ENCODE measurements at places on chromosomes 5 and 9.

GRCh38 chr9:12718482-12719026 is 25.4 kb downstream of the TYRP1 start:
- no peak for DNase-seq

DNA sequence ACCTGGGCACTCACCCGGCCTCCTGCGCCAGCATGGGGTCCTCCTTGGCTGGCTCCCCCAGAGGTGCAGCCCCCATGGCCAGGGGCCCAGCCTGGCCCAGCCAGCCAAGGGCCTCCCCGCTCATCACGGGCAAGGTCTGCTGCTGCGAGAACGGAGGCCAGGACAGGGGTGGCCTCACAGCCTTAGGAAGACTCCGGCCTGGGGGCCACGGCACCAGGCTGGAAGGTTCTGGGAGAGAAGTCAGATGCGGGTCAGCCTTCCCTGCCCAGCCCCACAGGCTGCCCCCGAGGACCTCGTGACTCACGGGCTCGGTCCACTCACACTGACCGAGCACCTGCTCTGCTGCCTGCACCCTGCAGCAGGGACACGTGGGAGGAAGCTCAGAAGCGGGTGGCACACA is 4.2 kb downstream of the SOHLH1 start:
- no peak for DNase-seq

- DNase-seq, result no peak
Observed at GRCh38 chr9:34891386-34891785, 66.7 kb upstream of the PHF24 start.

- DNase-seq, result no peak
Observed at GRCh38 chr9:38249049-38249448, 143.5 kb upstream of the ALDH1B1 start.

GRCh38 chr9:93304574-93305496 is 120.9 kb downstream of the WNK2 start:
- no peak for DNase-seq

GRCh38 chr9:127734247-127734746 is 797 bp downstream of the TOR2A start:
- DNase-seq, result no peak

DNA sequence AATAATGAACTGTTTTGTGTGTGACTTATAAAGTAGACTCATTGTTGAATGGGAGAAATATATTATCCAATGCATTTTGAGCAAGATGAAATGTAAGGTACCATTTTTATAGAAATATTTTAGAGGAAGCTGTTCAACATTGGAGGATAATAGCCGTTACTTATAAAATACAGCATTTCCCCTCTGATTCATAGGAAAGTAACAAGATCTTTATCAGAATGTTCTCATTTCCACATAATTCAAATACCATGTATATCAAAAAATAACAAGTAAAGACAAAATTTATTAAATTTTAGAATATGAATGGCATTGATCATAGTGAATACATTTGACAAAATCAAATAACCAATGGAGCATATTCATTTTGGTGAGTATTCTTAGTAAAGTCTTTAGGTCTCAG is 346.7 kb upstream of the PTGER4 start:
- DNase-seq, result no peak

- DNase-seq, result no peak
Observed at GRCh38 chr5:89596821-89597220, 713.8 kb upstream of the MEF2C start.

GRCh38 chr9:7144265-7145046 is 386.7 kb downstream of the KDM4C start:
- DNase-seq, result no peak

DNA sequence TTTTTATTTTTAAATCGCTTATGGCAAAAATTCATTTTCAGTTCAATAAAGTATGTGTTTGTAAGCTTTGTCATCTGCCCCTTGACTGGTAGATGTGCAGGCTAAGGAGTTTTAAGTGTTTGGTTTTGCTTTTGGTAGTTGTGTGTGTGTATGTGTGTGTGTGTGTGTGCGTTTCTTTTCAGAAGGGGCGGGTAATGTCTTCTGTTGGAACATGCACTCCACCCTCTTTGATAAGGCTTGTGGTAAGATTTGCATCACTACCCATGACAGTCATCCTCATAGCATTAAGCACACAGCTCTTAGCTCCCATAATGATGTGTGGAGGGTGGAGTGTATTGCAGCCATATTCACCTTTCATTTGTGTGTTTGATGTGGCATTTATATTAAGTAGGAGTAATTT is 92.1 kb upstream of the FSD1L start:
- DNase-seq, result no peak

DNA sequence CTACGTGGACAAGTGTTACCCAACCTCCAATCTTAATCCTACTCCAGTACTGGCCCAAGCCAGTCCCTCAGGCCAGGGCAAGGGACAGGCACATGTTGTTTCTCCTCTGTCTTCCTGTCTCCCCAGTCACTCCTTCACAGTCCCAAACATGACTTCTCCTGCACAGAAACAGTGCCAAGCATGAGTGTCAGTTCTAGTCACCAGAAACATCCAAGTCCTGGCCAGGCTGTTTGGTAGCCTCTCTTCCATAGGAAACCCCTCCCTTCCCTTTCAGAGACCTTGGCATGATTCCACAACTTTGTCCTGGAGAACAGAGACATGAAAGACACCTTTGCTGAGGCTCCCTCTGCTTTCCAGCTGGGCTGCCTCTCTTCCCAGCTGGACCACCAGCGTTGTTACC is 56.2 kb upstream of the SLC2A8 start:
- no peak for DNase-seq

DNA sequence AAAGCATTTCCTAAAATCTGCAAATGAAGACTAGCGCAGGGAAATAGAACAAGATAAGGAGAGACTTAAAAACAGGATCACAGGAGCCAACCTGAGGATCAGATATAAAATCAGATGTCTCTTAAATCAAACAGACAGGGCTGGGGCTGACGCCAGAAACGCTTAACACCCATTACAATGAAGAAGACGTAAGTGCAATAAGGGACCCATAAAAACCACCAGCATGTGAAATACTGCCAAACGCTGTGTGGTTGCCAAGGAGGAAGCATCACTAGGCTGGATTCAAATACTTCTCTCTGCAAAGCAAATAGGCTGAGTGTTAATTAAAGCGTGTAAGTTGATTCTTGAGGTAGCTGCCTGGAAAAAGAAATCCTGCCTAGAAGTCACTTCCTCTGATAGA is 74.4 kb upstream of the ATP10B start:
- no peak for DNase-seq

DNA sequence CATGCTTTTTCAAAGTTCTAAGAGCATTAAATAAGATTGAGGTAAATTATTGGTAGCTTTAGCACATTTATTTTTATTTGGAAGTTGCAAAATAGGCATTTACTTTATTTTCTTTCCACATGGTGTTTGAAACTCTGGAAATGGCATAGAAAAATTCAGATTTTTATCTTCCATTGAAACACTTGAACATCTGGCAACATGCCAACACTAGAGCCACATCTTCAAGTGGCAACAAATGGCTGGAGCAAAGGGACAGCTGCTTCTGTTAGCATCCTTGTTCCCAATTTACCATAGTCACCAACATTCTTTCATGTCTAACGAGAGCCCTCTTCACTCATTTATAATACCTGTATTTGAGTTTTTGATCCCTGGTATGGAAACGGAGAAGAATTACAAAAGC is 539.9 kb downstream of the ZNF608 start:
- no peak for DNase-seq

DNA sequence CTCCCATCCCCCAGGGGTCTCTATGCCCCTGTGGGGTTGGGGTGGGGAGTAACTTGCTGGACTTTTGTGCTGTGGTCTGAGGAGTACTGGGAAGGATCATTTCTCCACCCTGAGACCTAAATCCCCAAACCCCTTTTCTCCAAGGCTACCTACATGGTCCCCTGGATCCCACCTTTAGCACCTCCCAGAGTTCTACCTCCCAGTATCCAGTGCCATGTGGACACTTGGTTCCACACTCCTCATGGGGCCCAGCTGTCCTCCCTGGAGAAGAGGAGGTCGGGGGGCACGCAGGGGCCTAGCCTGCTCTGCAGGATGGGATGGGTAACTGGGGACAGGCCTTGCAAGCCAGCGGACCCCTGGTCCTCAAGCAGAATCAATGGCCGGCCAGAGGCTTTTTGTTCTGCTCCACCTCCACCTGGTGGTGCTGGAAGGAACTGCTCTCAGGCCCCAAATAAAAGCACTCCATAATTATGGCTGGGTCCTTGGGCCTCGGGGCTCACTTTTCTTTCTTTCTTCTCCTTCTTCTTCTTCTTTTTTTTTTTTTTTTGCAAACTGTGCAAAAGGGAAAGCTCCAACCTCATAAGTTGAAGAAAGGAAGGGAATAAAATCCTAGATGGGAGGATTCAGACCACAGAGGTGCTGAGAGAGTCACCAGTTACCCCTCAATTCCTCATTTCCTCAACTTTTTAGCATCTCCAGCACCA is 68.4 kb downstream of the PSD2 start:
- peak; percentile 33 for DNase-seq

GRCh38 chr5:135594416-135594960 is 15.7 kb upstream of the CXCL14 start:
- DNase-seq, result no peak

GRCh38 chr9:79630521-79631403 is 59.0 kb downstream of the TLE4 start:
- DNase-seq, result no peak

DNA sequence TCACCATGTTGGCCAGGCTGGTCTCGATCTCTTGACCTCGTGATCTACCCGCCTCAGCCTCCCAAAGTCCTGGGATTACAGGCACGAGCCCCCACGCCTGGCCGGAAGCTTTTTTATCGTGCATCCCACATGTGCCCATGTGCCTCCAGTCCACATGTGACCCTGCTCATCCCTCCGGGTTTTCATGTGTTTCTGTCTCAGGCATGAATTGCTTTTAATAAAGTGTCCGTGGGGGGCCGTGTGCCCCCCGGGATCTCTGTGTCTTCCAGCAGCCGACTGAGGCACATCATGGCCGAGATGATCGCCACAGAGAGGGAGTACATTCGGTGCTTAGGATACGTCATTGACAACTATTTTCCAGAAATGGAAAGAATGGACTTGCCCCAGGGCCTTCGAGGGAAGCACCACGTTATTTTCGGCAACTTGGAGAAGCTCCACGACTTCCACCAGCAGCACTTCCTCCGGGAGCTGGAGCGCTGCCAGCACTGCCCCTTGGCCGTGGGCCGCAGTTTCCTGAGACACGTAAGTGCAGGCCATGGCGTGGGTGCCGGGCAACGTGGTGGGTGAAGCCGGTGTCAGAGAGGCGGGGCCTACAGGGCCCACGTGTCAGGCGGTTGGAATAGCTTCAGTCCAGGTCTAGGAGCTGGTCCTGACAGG is 22.1 kb upstream of the LRRC14B start:
- DNase-seq, result no peak

DNA sequence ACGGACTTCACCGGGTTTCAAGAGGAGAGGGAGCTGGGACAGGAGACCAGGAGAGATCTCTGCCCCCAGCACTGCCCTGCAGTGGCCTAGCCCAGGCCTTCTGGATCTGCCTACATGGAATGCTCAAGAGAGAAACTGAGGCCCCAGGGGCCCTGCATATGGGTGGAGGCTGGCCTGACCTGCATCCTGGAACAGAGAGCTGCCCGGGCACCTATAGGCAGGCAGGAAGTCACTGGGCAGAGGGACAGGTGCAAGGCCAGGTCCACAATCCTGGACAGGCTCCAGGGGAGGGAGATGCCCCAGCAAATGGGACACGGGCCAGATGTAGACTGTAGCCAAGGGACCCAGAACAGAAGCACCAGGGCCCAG is 98.5 kb upstream of the RUFY1 start:
- no peak for DNase-seq

- DNase-seq, result peak; percentile 49
Observed at GRCh38 chr5:157948738-157949410, 89.9 kb upstream of the CLINT1 start.

GRCh38 chr9:112224401-112225289 is 49.5 kb upstream of the SUSD1 start:
- DNase-seq, result no peak

- DNase-seq, result no peak
Observed at GRCh38 chr5:41334758-41335157, 121.4 kb upstream of the C6 start.

GRCh38 chr9:95138474-95138873 is 179.0 kb downstream of the FANCC start:
- no peak for DNase-seq

DNA sequence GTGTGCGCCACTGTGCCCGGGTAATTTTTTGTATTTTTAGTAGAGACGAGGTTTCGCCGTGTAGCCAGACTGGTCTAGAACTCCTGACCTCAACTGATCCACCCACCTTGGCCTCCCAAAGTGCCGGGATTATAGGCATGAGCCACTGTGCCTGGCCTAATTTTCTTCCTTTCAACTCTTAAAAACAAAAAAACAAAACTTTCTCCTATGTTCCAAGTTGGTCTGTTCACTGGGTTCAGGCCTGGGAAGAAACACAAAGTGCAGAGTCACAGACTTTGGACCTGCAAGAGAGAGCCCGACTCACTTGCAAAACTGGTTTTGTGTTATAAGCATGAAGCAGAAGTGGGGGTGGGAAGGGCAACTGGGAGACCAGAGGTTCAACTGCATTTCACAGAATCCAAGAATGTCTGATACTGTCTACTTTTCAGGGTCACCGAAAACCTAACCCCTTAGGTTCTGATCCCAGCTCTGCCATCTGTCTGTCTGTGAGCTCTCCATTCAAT is 5.2 kb upstream of the HDHD3 start:
- DNase-seq, result no peak

DNA sequence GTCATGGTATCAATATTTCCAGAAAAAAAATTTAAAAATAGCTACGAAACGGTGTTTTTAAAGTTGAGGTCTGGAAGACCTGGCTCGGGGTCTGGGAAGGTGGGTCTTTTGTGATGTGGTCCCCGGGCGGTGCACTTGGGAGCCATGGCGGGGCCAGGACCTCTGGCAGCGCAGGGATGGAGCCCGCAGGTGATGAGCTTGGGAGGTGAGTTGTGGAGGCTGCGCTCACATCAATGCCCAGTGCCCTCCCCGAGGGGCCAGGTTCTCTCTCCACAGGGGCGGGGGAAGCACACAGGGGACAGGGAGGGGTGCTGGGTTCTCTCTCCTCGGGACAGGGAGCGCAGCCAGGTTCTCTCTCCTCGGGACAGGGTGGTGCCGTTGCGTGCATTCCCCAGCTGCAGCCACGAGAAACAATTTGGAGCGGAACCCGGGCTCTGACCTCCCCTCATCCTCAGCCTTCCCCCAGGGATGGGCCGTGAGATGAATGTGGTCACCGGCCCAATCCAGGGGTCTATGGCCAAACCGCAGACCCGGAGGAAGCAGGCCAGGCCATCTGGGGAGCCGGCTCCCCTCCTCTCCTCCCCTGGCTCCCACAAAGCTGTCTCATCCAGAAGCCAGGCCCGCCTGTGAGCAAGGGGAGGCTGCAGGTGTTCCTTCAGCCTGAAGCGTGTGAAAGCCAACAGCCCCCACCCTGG is 25.8 kb downstream of the DBH start:
- no peak for DNase-seq
